ENCODE measurements at places on chromosomes 1 and 21. TPM values are rescaled to one million over a fixed set of nuclear protein-coding genes. Genes with fewer than 3 reads are reported as not detected.
A peak's percentile ranks its signal among the peaks of the same experiment; 100 is the strongest.

The SPRR1A gene
- total RNA-seq, result not detected

The CCDC30 gene
- total RNA-seq, result 4.9 TPM

The CFHR4 gene
- total RNA-seq, result not detected

The NHLH1 gene
- not detected for total RNA-seq

The IGSF9 gene
- total RNA-seq, result 0.99 TPM

The TMEM52 gene
- total RNA-seq, result not detected

The PEX11B gene
- 21.7 TPM for total RNA-seq

The GJC2 gene
- total RNA-seq, result 0.95 TPM

The RUNX3 gene
- 6.8 TPM for total RNA-seq

The MTARC1 gene
- 3.6 TPM for total RNA-seq

The TLCD4 gene
- 8.0 TPM for total RNA-seq

GRCh38 chr1:204896787-204897469 lies 26.3 kb downstream of the NFASC start:
- DNase-seq, result no peak

DNA sequence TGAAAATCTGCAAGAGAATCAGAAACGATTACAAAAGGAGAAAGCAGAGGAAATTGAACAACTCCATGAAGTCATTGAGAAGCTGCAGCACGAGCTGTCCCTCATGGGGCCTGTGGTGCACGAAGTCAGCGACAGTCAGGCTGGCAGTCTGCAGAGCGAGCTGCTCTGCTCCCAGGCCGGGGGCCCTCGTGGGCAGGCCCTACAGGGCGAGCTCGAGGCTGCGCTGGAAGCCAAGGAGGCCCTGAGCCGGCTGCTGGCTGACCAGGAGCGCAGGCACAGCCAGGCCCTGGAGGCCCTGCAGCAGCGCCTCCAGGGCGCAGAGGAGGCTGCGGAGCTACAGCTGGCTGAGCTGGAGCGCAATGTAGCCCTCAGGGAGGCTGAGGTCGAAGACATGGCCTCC lies 47.5 kb upstream of the DIP2A start:
- DNase-seq, result no peak

GRCh38 chr1:197677313-197677712 lies 98.0 kb downstream of the DENND1B start:
- no peak for DNase-seq

DNA sequence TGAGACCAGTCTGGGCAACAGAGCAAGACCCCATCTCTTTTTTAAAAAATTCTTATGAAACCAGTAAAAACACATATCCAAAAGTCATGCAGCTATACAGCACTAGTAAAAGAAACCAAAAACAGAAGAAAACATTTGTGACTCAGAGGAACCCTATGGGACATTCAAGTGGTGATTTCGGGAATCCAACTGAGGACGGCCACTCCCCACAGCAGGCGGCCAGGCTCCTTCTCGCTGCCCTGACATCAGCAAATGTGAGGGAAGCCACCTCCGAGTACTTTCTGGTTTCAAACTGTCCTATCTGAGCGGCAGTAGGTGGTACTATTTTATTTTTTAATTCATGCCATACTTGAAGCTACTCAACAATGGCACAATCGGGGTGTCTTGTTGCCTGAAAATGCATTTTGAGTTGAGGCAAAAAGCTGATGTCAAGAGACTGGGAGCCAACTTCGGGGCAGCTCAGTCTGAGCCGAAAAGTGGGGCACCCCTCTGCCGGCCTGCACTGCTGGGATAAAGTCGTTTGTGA lies 3.3 kb downstream of the SUMO3 start:
- no peak for DNase-seq

DNA sequence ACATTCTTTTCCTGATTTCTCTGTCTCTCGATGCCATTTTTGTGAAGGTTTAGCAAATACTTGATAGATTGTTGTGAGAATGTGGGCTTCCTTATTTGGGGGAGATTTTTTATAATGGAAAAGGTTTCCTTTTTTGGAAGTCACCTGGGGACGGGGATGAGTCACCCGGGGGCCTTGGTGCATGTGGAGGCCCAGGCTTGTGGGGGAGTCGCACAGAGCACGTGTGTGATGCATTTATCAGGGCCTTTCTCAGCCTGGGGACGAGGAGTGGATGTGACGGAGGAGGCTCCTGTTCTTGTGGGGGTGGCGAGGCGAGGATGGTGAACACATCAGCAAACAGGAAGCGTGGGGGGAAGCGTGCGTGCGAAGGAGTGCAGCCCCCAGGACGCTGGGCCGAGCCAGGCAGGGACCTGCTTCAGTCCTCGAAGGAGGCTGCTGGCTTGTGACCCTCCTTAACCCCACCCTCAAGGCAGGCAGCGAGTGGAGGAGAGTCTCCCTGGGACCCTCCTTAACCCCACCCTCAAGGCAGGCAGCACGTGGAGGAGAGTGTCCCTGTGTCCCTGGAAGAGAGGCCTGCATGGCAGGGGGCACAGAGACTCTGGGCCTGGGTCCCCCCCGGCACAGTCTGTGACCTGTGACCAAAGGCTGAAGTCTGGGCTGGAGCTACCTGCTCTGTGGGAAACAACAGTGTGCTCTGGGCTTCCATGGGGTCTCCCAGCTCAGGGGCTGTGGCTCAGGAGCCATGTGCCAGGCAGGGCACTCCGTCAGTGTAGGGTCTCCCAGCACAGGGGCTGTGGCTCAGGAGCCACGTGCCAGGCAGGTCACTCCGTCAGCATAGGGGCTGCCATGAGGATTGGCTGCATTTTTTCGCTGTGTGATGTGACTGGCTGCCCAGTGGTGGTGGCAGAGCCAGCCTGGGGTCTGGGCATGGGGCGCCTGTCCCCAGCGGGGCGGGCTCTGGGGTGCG lies 57.2 kb downstream of the AGPAT3 start:
- DNase-seq, result no peak

GRCh38 chr1:19639999-19640362 lies 4.1 kb upstream of the NBL1 start:
- no peak for DNase-seq

DNA sequence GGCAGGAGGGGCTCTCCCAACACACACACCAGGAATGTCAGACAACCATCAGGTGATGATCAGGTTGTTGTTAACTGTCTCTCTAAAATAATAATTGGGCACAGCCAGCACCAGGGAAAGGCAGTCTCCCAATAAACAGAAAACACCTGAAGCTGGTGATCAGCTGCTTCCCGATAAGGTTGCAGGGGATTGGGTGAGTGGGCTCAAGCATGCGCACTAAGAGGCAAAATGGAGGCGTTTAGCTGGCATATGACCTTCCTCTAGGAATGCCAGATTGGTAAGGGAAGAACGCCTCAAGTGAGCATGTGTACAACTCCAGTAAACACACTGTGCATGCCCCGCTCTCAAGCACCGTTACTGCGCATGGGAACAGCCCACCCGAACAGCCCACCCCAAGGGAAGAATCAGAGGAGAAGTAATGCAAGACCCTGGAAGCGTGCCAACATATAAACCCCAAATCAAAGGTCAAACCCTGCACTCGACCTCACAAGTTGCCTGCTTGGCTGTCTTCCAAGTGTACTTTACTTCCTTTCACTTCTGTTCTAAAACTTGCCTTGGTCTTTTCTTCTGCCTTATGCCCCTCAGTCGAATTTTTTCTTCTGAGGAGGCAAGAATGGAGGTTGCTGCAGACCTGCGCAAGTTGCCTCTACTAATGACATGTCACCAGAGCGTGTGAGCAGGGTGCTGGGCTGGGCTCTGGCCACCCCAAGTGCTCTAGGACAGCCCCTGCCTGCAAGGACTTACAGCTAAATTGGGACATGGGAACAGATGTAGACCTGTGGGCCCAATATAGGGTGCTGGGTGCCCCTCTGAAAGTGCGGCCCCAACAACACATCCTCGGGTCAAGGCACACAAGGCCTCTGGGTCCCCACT lies 200.8 kb downstream of the RHOU start:
- no peak for DNase-seq

GRCh38 chr1:1361233-1361981 lies 3.1 kb upstream of the MXRA8 start:
- no peak for DNase-seq

GRCh38 chr1:91827087-91827458 lies 58.9 kb downstream of the TGFBR3 start:
- DNase-seq, result no peak

GRCh38 chr1:232017057-232017456 lies 390.5 kb downstream of the DISC1 start:
- DNase-seq, result no peak

GRCh38 chr1:214370615-214371014 lies 89.7 kb downstream of the SMYD2 start:
- DNase-seq, result no peak

DNA sequence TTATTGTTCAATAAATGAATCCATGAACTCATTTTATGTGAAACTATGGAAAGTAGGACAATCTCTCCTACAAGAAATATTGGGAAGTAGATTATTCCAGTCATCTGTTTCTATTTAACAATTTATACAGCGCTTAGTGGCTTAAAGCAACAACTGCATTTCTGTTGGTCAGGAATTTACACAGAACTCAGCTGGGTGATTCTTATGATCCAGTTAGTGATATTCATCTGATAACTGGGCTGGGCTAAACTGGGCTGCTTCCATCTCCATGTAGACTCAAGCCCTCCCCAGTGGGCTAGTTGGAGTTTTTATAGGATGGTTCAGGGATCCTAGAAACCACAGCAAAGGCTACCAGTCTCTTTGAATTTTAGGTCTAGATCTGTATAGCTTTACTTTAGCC lies 497.9 kb upstream of the NEGR1 start:
- DNase-seq, result no peak

GRCh38 chr1:93666613-93667384 lies 14.8 kb downstream of the BCAR3 start:
- DNase-seq, result no peak

- no peak for DNase-seq
Measured at GRCh38 chr21:28427394-28428022, 565.2 kb downstream of the LTN1 start.

DNA sequence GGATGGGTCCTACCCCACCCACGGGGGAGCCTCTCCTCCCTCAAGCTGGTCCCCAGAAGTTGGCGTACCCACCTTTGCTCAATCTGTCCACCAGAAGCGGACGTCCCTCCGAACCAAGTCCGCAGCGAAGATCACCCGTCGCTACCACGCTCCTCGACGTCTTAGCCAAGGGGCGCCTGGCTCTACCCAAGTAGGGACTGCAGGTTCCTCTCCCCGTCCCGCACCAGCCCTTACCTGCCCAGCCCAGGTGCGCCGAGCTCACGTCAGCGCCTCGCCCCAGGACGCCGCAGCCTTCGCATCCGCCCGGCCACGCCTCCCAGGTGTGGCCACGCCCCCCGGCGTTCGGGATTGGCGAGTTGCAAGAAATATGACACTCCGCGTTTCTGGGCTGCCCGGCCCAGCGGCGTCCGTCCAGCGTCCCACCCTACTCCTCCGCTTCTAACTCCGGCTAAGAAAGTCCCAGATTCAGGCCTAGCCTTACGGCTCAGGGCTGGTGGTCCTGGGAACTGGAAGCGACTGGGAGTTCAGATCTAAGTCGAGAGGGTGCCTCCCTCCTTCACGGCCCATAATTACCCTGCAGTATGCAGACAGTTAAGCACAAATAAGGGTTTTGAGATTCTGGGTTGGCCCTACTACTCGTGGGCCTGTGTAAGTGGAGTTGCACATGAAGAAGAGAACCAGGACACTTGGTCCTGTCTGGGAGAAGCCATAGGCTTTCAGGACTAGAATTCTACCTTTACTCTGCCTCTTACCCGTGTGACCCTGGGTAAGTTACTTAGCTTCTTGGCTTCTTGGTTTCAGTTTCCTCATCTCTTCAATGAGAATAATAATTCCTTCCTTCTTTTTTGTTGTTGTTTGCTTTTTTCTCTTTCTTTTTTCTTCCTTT lies at the start of gene IRF6:
Gene IRF6, minus strand, starts transcription at position 268 of the 886 bp plus-strand sequence. CDS start 4,729 bp downstream, outside the sequence.
- DNase-seq, result peak; percentile 19

- DNase-seq, result no peak
Measured at GRCh38 chr21:43611598-43612369, 47.5 kb downstream of the HSF2BP start.
